Glomerular endothelial cell (primary cell): ENCODE measurements at places on chromosomes 4 and X.

DNA sequence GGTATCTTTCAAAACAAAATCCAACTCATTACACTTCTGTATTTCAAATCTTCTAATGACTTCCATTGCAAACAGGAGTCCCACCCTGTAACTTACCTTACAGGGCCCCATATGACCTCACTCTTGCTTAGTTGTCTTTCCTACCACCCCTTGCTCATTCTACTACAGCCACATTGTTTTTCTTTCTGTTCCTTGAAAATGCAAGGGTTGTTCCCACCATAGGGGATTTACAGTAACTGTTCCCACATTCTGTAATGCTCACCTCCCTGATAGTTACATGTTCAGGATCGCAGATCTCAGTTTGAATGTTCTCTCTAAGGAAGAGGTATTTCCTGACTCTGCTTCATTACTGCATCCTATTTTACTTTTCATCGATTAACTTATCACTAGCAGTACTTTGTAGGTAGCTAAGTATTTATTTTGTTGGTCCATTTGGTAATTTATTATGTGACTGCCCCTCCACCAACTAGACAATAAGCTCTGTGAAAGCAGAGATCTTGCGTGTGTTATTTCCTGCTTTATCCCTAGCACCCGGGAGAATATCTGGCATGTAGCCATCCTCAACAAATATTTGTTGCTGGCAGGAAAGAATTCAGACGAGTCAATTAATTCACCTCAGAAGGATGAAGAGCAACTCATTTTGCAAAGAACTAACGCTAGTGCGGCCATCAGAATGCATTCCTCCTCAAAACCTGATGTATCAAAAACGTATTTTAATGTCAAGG is 21.4 kb downstream of the MAOB start:
- peak; percentile 52 for DNase-seq

DNA sequence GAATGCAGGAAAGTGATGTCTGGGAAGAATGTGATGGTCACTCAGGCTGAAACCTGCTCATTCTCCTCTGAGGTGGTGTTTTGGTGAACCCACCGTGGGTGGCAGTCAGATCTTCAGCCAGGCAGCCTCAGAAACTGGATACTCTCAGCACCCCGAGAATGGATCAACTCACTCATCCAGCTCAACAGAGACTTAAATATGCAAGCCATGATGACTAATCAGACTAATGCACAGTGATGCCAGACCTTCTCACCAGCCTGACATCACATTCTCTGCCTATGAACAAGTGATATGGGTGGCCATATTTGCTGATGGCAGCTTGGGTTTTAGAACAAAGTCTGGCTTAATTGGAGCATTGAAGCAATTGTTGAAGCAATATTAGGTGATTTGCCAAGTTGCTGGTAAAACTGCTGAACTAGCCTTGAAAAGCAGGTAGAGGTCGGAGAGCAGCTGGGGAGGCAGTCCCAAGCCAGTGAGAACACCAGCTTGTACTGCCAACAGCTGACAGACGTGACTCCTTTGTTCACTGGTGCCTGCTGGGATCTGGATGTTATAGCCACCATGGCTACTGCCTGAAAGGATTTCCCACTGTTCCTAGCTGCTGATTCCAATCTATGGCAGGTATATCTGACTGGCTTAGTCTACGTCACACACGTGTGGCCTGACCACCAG is 608.1 kb downstream of the MID1IP1 start:
- no peak for DNase-seq

- DNase-seq = no peak
These were observed 4.5 kb downstream of the C1GALT1C1 start for GRCh38 chrX:120625371-120625770.

DNA sequence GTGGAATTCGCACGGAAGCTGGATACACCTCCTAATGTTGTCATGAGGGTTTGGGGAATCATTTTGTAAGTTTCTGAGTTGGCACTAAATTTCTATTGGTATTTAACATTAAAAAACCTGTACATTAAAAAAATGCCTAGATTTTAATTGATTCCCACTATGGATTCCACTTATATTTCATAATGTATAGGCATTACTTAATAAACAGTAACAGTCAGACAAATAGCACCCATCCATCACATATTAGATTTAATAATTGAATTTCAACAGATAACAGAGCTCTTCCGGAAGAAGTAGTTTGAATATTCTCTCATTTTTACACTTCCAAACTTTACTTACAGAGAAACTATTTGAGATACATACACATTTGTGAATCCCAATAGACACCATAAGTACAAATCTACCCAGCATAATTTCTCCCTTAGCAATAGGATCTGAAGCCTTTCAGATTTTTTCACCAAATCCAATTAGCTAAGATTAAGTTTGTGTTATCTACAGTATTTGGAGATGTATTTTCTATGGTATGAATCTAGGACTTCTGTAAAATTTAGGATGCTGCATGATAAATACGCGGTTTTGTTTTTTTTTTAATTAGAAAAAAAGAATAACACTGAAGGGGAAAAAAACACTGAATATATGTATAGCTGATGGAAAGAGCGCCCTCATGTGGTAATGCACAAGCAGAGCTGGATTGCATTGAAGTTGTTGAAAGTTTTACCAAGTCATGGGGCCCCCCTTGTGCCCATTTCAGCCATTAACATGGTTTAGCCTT is 12.2 kb upstream of the ODAM start:
- peak; percentile 34 for DNase-seq

- no peak for DNase-seq
These were observed 48.9 kb upstream of the FAM47B start for GRCh38 chrX:34893741-34894140.
